ENCODE measurements at places on chromosomes 13 and 19.

DNA sequence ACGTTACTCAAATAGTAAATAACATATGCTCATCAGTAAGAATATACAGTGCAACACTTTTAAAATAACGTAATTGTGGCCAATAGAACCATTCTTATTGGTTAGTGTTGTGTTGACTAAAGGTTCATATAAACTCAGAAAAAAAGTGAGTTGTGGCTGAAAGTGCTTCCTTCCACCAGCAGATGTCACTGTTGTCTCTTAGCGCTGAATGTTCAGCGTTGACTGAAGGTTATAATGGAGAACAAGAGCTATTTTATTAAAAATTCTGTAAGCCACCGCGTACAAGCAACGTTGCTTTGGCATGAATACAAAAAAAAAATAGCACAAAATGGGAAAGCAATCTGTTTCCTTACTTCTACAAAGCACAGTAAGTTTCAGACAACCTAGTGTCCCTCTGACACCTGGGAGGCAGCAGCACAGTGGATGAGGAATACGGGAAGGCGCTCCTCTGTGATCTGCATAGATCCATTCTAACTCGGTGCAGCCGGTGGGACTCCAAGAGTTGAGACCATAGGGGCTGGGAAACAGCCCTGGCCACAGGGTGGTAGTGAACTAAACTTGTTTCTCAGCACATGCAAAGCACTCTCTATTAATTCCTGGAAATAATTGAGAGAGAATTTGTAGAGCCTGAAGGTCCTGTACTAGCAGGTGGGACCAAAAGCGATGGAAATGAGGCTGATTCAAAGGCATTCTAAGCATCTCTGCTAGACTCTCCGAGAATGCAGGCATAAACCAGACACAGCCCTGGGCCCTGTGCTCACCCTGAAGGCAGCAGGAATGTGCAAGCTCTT lies 23.9 kb upstream of the OXGR1 start:
- DNase-seq, result no peak

DNA sequence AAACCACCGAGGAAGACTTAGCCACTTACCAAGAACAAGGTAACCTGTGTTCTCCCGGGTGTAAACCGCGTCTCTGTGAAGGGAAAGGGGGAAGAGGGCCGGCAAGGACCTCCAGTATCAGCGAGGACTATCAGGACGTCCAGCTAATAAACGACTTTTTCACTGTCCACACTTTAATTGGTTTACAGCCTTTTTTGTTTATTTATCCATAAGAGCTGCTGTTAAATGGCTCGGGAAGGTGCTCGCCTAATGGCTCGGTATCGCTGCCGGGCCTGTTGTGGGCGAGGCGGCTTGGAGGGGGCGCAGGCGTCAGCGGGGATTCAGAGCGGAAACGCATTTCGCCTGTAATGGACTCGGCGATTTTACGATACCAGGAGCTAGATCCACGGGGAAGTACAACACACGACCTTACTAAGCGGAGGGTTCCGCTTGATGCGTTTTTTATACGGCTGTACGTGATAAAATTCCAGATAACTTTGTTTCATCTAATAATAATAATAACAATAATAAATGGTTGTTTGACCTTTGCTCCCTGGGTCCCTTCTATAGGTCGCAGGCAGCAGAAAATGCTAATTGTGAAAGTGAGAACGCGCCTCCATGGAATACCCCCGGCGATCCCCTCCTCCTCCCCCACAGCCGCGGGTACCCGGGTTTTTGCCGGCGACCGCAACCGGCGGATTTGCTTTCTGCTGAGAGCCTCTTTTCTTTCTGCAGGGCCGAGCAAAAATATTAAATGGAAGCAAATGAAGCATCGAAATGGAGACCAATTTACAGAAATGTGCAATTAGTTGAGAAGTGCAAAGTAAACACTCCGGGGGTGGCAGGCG lies 2.5 kb upstream of the PDX1 start:
- DNase-seq, result no peak

DNA sequence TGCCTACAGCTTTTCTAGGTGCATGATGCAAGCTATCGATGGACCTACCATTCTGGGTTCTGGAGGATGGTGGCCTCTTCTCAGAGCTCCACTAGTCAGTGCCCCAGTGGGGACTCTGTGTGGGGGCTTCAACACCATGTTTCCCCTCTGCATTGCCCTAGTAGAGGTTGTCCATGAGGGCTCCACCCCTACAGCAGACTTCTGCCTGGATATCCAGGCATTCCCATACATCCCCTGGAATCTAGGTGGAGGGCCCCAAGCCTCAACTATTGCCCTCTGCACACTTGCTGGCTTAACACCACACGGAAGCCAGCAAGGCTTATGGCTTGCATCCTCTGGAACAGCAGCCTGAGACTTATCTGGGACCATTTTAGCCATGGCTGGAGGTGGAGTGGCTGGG lies 1299.9 kb upstream of the MIR17HG start:
- DNase-seq, result no peak

GRCh38 chr19:7637374-7638256 lies 705 bp downstream of the STXBP2 start:
- DNase-seq, result no peak

GRCh38 chr13:103556681-103557080 lies 490.5 kb upstream of the SLC10A2 start:
- no peak for DNase-seq

DNA sequence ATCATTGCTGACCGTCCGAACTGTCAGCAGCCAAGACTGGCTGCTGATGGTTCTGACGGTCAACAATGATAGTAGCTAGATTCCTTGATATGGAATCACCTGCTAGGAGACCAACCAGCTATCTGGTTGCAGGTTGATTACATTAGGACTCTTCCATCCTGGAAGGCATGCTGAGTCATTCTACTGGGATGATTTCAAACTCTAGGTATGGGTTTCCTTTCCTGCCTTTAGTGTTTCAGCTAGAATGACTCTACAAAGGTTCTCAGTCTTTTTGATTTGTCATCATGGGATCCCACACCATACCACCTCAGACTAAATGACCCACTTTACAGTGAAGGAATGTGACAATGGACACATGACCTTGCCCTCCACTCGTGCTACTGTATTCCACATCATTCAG lies 138.1 kb upstream of the KL start:
- no peak for DNase-seq

Measured in omental fat pad (tissue), 4 donors.